Upper lobe of right lung (tissue), 1 donor: ENCODE measurements at places on chromosomes 2 and 18. TPM values are rescaled to one million over a fixed set of nuclear protein-coding genes. Genes with fewer than 3 reads are reported as not detected.

GRCh38 chr18:23938043-23938756 is 76.4 kb upstream of the TTC39C start:
- H3K36me3 ChIP-seq, result no peaks in the 10 kb centered on the region
- H3K27ac ChIP-seq, result no peak overlapping the region
- H3K27me3 ChIP-seq, result no peaks in the 10 kb centered on the region
- no peak for DNase-seq

DNA sequence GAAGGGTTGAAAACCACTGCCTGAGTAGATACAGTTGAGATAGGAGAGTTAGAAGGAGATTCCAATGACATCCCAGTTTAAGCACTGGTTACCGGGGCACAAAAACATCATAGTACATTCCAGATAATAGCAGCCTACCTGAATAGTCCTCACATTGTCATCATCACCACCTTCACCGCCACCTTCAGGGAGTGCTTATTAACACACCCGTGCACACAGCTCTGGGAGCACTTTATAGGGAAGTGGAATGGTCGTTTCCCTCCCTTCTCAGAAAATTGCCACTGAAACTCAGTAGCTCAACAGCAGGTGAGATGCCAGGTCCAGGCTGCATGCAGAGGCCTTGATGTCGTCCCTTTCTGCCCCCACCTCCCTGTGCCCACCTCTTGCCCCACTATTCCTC is 8.2 kb downstream of the SERPINB7 start:
- no peaks in the 10 kb centered on the region for H3K27me3 ChIP-seq
- no peak overlapping the region for H3K27ac ChIP-seq
- no peak for DNase-seq
- H3K4me1 ChIP-seq, result no peaks in the 10 kb centered on the region
- no peak overlapping the region for H3K4me3 ChIP-seq
- H3K36me3 ChIP-seq, result no peaks in the 10 kb centered on the region

Gene CCDC141
- total RNA-seq, result 25.7 TPM

Gene FOXD4L1
- total RNA-seq, result 0.78 TPM

DNA sequence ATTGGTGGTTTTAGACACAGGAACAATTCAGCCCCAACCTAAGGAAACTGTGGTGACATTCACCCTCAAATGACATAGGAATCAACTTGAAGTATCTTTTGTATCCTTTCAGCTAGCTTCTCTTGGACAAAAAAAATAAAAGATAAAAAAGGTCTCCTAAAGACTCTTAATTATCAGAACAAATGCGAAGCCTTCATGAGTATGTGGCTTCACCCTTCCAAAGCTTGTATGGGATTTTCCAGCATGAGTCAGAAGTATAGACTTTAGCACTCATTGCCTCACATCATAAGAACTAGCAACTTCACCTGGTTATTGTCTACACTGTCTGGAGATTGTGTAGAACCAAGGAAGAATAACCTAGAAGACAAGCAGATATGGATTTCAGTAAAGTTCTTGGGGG is 135.4 kb downstream of the LAMA3 start:
- DNase-seq, result no peak
- no peak overlapping the region for H3K4me3 ChIP-seq
- peak overlapping the region; percentile 45 for H3K27ac ChIP-seq
- H3K27me3 ChIP-seq, result no peaks in the 10 kb centered on the region

Gene TEKT4
- not detected for total RNA-seq

DNA sequence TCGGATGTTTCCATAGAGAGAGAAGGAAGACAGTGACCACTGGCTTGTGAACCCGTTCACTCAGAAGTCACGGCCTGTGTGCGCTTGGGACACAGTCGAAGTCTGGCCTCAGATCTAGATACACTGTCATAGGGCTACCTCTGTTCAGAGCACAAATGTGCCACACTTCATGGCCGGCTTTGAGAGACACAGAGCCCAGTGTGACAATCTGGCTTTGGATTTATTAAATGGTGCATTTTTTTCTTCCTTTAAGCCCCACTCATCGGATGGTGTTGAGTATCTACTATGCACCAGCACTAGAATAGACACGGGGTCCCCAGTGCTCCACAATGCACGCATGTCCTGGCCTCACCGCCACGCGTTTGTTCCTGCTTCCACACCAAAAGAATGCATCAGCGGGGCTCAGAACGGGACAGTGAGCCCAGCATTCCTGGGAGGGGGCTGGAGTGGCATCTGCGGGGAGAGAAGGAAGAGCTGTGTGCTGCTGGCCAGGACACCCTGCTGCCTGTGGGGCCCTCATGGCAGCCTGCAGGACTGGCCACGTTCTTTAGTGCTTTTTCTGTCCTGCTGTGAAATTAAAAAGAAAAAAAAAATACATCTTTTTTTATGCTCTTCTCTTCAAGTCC is 738.9 kb upstream of the SALL3 start:
- peaks cover 7% of the 10 kb centered on the region for H3K4me1 ChIP-seq
- no peak overlapping the region for H3K27ac ChIP-seq
- no peak for DNase-seq
- H3K4me3 ChIP-seq, result no peak overlapping the region
- H3K27me3 ChIP-seq, result no peaks in the 10 kb centered on the region
- no peaks in the 10 kb centered on the region for H3K36me3 ChIP-seq

DNA sequence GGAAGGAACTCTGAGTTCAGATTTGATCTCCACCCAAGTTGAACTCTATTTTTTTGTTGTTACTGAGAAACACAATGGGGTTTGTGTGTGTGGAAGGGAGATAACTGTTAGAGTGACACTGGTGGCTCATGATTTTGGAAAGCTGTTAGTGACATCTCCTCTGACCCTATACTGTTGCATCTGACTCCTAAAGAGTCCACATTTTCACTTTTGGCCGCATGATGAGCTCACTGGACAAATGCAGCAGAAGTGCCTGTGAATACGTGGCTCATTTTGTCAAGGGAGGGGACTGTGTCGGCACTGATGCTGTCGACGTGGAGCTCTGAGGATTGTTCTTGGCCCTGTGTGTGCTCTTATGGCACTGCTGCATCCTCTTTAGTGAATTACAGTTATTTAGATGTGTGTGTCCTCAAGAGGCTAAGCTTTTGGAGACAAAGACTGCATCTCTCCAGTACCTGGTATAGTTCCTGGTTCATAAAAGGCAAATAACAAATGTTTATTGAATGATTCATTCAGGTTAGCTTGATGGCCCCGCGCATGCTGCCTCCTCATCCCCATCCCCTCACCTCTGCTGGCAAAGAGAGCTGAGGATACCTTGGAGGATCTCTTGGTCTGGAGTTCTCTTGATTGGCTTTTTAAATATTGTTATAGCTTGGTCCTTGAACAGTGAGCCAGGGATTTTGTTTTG is 135.4 kb downstream of the PHLPP1 start:
- no peaks in the 10 kb centered on the region for H3K4me1 ChIP-seq
- no peaks in the 10 kb centered on the region for H3K36me3 ChIP-seq
- no peaks in the 10 kb centered on the region for H3K27me3 ChIP-seq
- H3K4me3 ChIP-seq, result no peak overlapping the region

Gene ADAM23
- total RNA-seq, result 2.5 TPM

Gene DHRS9
- 7.6 TPM for total RNA-seq

DNA sequence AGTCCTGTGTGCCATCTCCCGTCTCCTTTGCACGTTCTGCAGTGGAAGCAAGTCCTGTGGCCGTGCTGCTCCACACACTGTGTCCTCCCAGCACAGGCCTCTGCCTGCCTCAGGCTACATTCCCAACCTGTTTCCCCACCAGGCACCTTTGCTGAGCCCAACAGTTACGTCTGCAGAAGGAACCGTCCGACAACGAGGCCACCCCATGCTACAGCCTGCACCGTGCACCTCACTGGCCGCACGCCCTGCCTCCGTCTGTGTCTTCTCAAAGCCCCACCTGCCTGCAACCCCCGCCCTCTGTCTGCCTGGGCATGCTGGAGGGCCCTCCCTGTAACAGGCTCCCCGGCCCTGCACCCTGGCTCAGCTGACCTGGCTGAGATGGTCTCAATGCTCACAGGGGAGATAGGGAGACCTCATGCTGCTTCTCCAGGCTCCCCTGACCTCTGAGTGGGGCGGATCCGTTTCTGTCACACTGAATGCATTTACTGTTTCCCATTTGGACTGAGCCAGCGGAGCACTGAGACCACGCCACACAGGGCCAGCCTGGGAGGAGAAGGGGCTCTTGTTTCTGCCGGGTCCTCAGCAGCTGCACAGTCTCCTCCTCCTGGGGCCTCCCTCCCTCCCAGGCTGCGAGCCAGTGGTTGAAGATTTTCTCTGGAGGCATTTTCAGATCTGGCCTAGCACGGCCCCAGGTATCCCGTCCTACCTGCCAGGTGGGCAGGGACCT is 109.1 kb upstream of the OTOS start:
- no peak overlapping the region for H3K27ac ChIP-seq
- DNase-seq, result peak; percentile 64
- no peaks in the 10 kb centered on the region for H3K36me3 ChIP-seq
- no peak overlapping the region for H3K4me3 ChIP-seq

DNA sequence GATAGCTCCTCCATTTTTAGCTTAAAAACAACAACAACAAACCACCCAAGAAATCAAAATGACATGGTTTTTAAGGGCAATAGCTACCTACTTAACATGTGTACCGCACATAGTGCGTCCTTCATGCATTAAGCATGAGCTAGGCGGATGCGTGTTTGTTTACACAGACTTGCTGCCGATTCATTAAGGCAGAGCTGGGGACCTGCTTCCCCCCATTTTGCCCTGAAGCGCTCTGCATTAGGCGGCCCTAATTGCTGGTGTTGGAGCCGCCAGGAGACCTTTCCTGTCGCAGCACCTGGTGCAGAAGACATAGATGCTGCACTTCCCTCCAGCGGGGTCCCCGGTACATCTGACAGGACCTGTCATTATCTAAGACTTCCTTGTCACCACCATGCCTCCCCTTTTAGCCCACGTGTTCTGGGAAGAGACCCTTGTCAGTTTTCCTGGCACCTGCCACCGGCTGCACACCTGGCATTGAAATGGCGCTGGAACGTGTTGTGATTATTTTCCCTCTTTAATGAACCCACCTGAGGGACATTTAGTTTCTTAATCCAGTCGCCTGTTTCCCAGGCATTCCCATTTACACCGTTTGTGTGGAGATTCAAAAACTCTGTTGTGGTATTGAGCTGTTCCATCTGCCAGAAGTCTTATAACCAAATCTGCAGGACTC is 261.1 kb upstream of the RAB12 start:
- H3K27me3 ChIP-seq, result no peaks in the 10 kb centered on the region
- no peaks in the 10 kb centered on the region for H3K4me1 ChIP-seq
- no peak overlapping the region for H3K27ac ChIP-seq
- no peaks in the 10 kb centered on the region for H3K36me3 ChIP-seq
- H3K4me3 ChIP-seq, result no peak overlapping the region
- DNase-seq, result no peak

GRCh38 chr18:1627494-1627893 is 722.8 kb downstream of the ADCYAP1 start:
- H3K4me3 ChIP-seq, result no peak overlapping the region
- H3K27ac ChIP-seq, result no peak overlapping the region
- H3K36me3 ChIP-seq, result no peaks in the 10 kb centered on the region
- no peak for DNase-seq
- H3K4me1 ChIP-seq, result no peaks in the 10 kb centered on the region

- H3K27me3 ChIP-seq, result peaks cover 9% of the 10 kb centered on the region
- H3K36me3 ChIP-seq, result no peaks in the 10 kb centered on the region
- no peak overlapping the region for H3K27ac ChIP-seq
- DNase-seq, result no peak
- no peak overlapping the region for H3K4me3 ChIP-seq
These were observed 47.2 kb upstream of the REG3G start for GRCh38 chr2:78978340-78978739.

GRCh38 chr2:290090-290722 is 2.3 kb upstream of the ALKAL2 start:
- H3K36me3 ChIP-seq, result no peaks in the 10 kb centered on the region
- peaks cover 14% of the 10 kb centered on the region for H3K4me1 ChIP-seq
- peak overlapping the region; percentile 62 for H3K4me3 ChIP-seq
- peak overlapping the region; percentile 83 for H3K27ac ChIP-seq
- DNase-seq, result peak; percentile 91

DNA sequence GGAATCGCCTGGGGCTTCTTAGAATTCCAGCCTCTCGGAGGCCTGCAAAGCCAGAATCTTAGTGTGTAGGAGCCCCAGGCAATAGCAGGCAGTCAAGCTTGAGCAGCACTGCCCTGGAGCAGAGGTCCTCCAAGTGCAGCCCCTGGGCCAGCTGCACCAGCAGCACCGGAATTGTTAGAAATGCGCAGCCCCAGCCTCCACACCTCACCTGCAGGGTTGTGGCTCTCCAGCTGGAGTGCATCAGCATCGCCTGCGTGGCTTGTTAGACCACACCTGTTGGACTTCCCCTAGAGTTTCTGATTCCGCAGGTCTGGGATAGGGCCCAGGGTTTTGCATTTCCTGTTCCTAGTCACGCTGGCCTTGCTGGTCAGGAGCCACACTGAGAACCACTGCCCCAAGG is 100.3 kb downstream of the ASAP2 start:
- no peak overlapping the region for H3K4me3 ChIP-seq
- H3K27me3 ChIP-seq, result no peaks in the 10 kb centered on the region
- no peaks in the 10 kb centered on the region for H3K36me3 ChIP-seq

- no peak overlapping the region for H3K27ac ChIP-seq
- no peaks in the 10 kb centered on the region for H3K4me1 ChIP-seq
- H3K36me3 ChIP-seq, result no peaks in the 10 kb centered on the region
- no peak overlapping the region for H3K4me3 ChIP-seq
- DNase-seq, result no peak
- H3K27me3 ChIP-seq, result no peaks in the 10 kb centered on the region
These were observed 177.8 kb upstream of the SCN7A start for GRCh38 chr2:166671801-166672200.
